ENCODE measurements at places on chromosomes 5 and 9. TPM values are rescaled to one million over a fixed set of nuclear protein-coding genes. Genes with fewer than 3 reads are reported as not detected.
A peak's percentile ranks its signal among the peaks of the same experiment; 100 is the strongest.

DNA sequence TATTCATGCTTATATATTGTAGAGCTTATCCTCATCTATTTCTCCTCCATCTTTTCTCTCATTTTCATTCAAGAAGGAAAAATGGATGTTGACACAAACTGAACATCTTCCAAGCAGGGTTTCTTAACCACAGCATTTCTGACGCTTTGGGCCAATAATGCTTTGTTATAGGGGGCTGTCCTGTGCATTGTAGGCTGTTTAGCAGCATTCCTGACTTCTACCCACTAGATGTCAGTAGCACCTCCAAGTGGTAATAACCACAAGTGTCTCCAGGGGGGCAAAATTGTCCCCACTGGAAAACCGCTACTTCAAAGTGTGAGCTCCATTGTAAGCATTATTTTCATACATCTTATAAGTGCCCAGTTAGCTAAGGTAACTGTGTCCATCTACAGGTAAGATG is 2.6 kb upstream of the TXNDC8 start:
- DNase-seq: no peak

- no peak for DNase-seq
Measured at GRCh38 chr5:11777096-11777495, 127.2 kb downstream of the CTNND2 start.

The DDX31 gene
- total RNA-seq: 14.7 TPM

DNA sequence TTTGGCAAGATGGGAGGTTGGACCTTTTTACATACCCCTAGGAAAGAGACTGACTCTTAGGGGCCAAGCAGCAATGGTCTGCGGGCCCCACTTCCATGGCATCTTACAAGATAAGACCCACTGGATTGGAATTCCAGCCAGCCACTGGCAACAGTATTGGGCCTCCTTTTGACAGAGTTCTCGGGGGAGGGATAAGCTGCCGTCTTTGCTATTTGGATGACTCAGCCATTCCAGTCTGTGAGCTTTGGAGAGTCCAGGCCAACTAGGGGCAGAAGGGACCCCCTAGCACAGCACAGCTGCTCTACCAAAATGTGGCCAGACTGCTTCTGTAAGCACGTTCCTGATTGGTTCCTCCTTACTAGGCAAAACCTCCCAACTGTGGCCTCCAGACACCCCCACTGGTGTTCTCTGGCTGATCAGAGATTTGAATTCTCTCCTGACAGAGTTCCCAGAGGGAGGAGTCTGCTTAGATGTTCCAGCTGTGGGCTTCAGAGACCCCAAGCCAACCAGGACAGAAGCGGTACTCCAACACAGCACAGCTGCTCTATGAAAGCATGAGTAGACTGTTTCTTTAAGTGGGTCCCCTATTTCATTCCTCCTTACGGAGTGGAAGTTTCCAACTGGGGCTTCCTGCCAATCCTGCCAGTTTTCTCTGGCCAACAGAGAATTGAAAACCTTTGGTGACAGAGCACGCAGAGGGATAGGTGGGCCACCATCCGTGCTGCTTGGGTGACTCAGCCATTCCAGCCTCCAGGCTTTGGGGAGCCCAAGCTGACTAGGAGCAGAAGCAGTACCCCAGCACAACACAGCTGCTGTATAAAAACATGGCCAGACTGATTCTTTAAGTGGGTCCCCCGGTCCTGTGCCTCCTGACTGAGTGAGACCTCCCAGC is 672.1 kb upstream of the RIOK2 start:
- no peak for DNase-seq

The OLFM1 gene
- total RNA-seq: 1.3 TPM

DNA sequence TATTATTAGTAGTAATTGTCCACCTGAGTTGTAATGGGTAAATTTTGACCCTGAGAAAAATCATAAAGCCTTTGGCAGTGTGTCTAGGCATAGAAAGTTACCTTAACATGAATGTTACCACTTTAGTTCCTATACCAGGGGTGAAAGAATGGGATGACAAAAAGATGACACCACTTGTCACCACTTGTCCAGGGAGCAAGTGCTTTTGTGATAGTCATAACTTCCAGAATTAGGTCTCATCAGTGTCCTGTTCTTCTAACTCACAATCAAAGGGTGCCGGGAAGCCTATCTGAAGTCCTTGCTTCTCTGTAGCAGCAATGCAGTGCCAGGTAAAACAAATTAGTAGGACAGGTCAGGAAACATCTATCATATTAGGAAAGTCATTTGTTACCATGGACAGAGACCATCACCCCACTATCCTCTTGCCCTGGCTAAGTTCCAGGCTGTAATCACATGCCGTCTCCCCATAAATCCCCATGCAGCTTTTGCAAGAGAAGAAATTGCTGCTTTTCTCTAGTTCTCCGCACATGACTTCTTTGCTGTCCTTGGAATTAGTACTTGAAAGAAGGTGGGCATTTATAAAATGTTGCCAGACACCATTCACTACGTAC is 156.5 kb upstream of the SGCD start:
- DNase-seq: no peak

The MYMK gene
- total RNA-seq: not detected

DNA sequence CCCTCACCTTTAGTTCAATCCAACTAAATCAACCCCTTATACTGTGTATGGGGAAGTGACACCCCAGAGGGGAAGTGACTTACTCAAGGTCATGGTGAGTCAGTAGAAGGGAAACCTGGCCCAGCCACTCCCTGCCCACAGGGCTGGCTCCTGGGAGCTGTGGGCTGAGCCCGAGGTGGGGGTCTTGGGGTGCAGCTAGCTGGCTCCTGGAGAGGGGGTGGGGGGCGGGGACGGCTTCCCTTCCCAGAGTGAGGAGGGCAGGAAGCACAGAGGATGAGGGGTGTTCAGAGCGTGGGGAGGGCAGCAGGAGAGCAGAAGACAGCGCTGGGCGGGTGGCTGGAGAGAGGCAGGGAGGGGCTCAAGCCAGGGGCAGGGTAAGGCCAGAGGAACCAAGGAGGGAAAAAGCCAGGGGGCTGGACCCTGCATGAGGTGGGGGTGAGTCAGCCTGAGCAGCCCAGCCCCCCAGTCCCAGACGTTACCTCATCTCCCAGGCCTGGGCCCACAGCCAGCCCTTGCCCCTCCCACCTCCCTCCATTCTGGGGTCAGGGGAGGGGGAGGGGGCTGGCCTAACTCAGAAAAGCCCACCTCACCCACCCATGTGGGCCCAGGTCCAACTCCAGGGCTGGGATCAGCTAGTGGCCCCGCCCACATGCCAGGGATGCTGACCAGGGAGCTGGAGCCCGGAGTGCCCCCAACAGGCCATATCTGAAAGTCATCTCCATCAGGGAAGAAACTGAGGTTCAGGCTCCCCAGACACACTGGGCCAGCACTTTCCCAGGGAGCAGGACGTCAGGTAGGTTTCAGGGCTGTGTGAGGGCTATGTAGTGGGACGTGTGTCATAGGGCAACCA is 2.8 kb downstream of the PDLIM7 start:
- DNase-seq: peak; percentile 97

The OBP2B gene
- total RNA-seq: not detected

- no peak for DNase-seq
Measured at GRCh38 chr5:27387535-27388073, 349.2 kb upstream of the CDH9 start.

The AIF1L gene
- 31.1 TPM for total RNA-seq

- DNase-seq: no peak
Measured at GRCh38 chr9:126836216-126836615, 24.2 kb upstream of the ZBTB34 start.

- DNase-seq: no peak
Measured at GRCh38 chr5:75716715-75717081, 539 bp downstream of the POC5 start.

The RLN1 gene
- total RNA-seq: not detected

The NUTM2F gene
- not detected for total RNA-seq

DNA sequence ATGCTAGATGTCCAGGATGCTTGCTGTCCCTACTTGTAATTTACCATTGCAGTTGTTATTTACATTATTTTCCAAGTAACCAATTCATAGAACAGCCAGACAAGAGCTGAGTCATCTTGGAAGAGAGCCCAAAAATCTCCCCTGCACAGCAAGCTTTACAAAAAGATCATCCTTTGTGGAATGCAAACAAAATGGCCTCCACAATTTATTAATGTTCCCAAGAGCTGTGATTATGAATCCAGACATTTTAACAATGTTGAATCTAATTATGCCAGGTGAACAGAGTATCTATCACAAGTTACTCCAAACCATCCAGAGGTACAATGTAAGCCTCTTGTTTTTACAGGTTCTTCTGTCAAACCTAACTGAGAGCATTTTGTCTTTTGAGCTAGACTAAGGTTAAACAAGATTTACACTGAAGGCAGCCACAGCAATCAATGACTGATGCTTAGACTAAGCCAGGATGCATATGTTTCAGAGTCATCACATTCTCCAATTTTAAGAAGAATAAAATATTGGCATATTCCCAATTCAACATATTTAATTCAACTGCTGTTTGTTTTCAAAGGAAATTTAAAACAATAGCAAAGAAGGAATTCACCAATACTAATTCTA is 95.3 kb upstream of the SLC12A2 start:
- DNase-seq: no peak

GRCh38 chr9:126437701-126438100 is 111.1 kb downstream of the MVB12B start:
- no peak for DNase-seq

GRCh38 chr9:95726756-95727155 is 148.7 kb upstream of the ERCC6L2 start:
- DNase-seq: no peak

- no peak for DNase-seq
Measured at GRCh38 chr9:137294091-137294680, 7.9 kb downstream of the NRARP start.
